ENCODE measurements at places on chromosomes 5 and 9. TPM values are rescaled to one million over a fixed set of nuclear protein-coding genes. Genes with fewer than 3 reads are reported as not detected.
A peak's percentile ranks its signal among the peaks of the same experiment; 100 is the strongest.

DNA sequence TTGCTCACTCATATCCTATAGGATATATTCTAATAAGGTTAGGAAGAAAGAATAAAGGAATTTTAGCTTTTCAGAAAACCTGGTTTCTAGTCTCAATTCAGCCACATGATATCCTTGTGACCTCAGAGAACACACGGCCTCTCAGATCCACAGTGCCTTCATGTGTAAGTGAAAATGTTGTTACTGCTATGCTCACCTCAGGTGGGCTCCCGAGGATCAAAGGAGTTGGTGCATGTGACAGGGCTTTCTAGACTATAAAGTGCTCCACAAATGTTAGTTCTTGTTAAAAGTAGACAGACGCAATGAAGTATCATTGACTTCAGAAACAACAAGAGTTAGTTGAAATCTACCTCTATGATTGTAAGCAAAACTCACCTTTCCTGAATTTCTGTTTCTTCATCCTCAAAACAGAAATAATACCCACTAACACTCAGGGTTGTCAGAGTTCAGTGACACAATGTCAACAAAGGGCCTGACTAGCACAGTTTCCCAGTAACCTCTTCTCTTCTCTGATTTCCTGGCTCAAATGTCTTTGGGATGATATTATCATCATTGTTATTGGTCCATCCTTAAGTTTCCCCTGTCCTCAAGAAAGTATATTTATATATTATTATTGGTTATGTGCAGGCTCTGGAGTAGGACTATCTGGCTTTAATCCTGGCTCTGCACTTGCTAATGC, 36.0 kb upstream of the MAN2A1 start:
- H3K4me1 ChIP-seq, result peaks cover 23% of the 10 kb centered on the region
- no peaks in the 10 kb centered on the region for H3K36me3 ChIP-seq
- no peak for DNase-seq
- H3K27me3 ChIP-seq, result peaks cover 5% of the 10 kb centered on the region
- no peak overlapping the region for H3K4me3 ChIP-seq

DNA sequence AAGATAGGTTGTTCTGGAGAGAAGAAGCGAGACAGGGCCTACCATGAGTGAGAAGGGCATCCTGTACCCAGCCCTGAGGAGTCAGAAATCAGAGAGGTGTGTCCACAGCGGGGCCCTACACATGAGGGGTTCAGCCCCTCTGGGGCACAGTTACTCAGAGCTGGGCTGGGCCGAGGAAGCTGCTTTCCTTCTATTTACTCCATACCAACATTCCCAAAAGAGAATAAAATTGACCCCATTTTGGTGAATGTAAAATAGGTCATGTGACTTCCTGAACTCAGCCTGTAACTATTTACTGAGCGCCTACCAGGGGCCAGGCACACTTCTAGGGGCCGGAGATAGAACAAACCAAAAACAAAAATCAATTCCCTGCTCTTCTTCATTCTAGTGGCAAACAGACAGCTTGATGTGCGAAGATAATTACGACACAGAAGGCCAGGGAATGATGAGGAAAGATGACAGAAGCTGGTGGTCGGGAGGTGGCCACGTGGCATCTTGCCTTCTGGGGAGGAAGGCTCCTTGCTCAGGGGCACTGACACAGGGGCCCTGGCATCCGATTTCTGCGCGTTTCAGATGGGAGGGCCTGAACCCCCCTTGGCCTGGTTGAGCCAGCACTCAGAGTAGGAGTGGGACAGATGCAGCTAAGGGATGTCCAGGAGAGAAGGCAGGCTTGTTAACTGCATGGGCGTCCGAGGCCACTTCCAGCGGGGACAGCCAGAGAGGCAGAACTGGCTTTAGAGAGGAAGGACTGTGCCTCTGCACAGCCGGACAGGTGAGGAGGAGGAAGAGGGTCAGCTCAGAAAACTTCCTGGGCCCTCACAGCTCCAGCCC, 121.8 kb downstream of the NSG2 start:
- H3K27ac ChIP-seq, result no peak overlapping the region
- no peak overlapping the region for H3K4me3 ChIP-seq
- no peaks in the 10 kb centered on the region for H3K36me3 ChIP-seq

The PCDHB9 gene
- total RNA-seq, result not detected

The TMEM252 gene
- not detected for total RNA-seq

DNA sequence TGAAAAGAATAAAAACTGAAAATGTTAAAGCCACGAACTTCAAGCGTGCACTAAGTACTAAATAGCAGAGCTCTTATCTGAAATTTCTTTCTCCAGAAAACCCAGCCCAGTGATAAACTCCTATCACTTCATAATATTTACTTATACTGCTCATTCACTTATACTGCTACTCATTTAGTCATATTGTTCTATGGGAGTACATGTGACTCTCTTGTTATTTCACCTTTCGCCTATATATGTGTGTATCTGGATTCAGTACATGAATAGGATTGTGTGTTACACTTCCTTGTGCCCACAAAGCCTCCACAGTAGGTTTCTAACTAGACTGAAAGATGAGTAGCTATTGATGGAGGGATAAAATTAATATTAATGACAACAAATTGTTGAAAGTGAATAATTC, 526.8 kb upstream of the GRAMD2B start:
- H3K27me3 ChIP-seq, result no peaks in the 10 kb centered on the region
- H3K4me1 ChIP-seq, result no peaks in the 10 kb centered on the region
- no peak overlapping the region for H3K27ac ChIP-seq
- no peak for DNase-seq
- no peaks in the 10 kb centered on the region for H3K36me3 ChIP-seq

DNA sequence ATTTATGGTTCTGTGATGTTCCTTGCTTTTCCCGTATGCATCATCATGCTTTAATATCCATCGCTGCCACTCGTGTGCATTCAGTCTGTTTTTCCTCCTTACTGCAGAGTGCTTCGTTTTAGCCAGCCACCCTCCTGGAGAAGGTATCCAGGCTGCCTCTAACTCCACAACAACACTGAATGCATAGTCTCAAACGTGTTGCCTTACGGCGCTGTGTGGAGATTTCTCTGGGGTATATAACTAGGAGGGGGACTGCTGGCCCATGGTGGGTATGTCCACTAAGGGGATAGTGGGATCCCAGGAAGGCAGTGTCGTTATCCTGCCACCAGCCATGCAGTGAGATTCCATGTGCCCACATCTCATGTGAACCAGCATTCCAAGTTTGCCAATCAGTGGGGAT, 16.4 kb downstream of the BTNL9 start:
- H3K36me3 ChIP-seq, result peaks cover 2% of the 10 kb centered on the region
- H3K4me3 ChIP-seq, result no peak overlapping the region
- H3K27me3 ChIP-seq, result peaks cover 82% of the 10 kb centered on the region
- H3K4me1 ChIP-seq, result peaks cover 10% of the 10 kb centered on the region

DNA sequence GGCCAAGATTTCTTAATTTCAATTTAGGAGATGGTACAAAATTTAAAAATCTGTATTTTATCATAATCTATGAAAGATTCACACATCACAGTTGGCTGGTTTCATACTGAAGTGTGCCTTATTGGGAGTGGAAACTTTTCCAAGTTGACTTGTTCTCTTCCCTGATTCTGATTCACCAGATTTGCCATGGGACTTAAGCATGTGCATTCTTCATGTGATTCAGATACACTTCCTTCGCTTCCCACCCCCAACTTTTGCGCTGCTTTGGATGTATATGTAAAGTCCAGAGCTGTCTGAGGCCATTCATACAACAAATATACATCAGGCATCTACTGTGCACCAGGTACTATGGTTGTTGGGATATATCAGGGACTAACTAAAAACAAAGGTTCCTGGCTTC, 34.4 kb downstream of the CPEB4 start:
- DNase-seq, result no peak
- H3K4me3 ChIP-seq, result no peak overlapping the region
- peaks cover 25% of the 10 kb centered on the region for H3K4me1 ChIP-seq
- no peak overlapping the region for H3K27ac ChIP-seq

DNA sequence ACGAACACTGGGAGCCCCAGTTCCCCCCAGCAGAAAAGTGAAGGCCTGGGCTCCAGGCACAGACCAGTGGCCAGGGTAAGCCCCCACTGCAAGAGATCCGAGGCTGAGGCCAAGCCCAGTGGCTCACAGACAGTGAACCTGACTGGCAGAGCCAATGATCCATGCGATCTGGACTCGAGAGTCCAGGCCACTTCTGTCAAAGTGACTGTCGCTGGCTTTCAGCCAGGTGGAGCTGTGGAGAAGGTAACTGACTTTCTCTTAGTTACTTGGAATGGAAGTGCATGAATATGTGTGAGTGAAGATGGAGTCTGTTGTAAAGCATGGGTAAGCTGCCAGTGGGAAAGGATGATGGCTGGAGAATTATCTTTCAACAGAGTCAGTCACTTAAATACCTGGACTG, 99.7 kb downstream of the GOLPH3 start:
- no peak overlapping the region for H3K4me3 ChIP-seq
- H3K27ac ChIP-seq, result no peak overlapping the region
- no peaks in the 10 kb centered on the region for H3K4me1 ChIP-seq
- H3K27me3 ChIP-seq, result no peaks in the 10 kb centered on the region
- no peaks in the 10 kb centered on the region for H3K36me3 ChIP-seq

The AGXT2 gene
- total RNA-seq, result not detected

GRCh38 chr5:115584501-115584900, 17.8 kb downstream of the TICAM2 start:
- no peaks in the 10 kb centered on the region for H3K27me3 ChIP-seq
- DNase-seq, result no peak
- H3K27ac ChIP-seq, result no peak overlapping the region
- no peaks in the 10 kb centered on the region for H3K4me1 ChIP-seq
- no peak overlapping the region for H3K4me3 ChIP-seq

GRCh38 chr9:6782981-6783380, 25.2 kb downstream of the KDM4C start:
- no peak overlapping the region for H3K4me3 ChIP-seq
- H3K4me1 ChIP-seq, result peaks cover 62% of the 10 kb centered on the region
- H3K27ac ChIP-seq, result no peak overlapping the region
- no peaks in the 10 kb centered on the region for H3K36me3 ChIP-seq
- DNase-seq, result no peak

The PCDHGA7 gene
- not detected for total RNA-seq

GRCh38 chr5:132483661-132484390, 6.7 kb downstream of the IRF1 start:
- H3K27ac ChIP-seq, result peak overlapping the region; percentile 90
- peaks cover 61% of the 10 kb centered on the region for H3K36me3 ChIP-seq
- H3K27me3 ChIP-seq, result no peaks in the 10 kb centered on the region
- peak overlapping the region; percentile 96 for H3K4me3 ChIP-seq

GRCh38 chr9:124285903-124286291, 28.1 kb downstream of the NEK6 start:
- H3K36me3 ChIP-seq, result no peaks in the 10 kb centered on the region
- peak; percentile 85 for DNase-seq
- peak overlapping the region; percentile 57 for H3K4me3 ChIP-seq
- H3K27ac ChIP-seq, result peak overlapping the region; percentile 96
- H3K4me1 ChIP-seq, result peaks cover 54% of the 10 kb centered on the region

GRCh38 chr5:78547731-78548615, 100.6 kb downstream of the LHFPL2 start:
- no peak for DNase-seq
- peaks cover 1% of the 10 kb centered on the region for H3K4me1 ChIP-seq
- no peak overlapping the region for H3K4me3 ChIP-seq
- no peak overlapping the region for H3K27ac ChIP-seq
- H3K36me3 ChIP-seq, result no peaks in the 10 kb centered on the region
- H3K27me3 ChIP-seq, result no peaks in the 10 kb centered on the region

DNA sequence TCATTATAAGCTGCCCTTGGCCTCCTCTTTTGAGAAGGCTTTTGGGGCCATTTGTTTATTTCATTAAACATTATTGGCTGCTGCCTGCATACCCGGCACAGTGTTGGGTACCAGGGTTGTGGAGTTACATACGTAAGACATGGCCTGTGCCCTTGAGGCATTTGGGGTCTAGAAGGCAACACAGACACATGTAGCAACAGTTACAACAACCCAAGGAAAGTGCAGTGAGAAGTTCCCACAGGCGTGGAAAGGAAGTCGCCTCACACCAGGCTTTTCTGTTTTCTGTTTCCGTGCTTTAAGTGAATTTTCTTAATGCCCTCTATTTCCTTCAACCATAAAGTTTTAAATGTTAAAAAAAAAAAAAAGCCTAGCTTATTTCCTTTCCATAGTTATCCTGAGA, 47.4 kb downstream of the GALNT10 start:
- no peaks in the 10 kb centered on the region for H3K36me3 ChIP-seq
- H3K4me1 ChIP-seq, result peaks cover 31% of the 10 kb centered on the region
- H3K27me3 ChIP-seq, result no peaks in the 10 kb centered on the region
- no peak overlapping the region for H3K4me3 ChIP-seq
- no peak overlapping the region for H3K27ac ChIP-seq
- DNase-seq, result no peak

- H3K4me3 ChIP-seq, result no peak overlapping the region
- H3K27me3 ChIP-seq, result peaks cover 19% of the 10 kb centered on the region
- H3K27ac ChIP-seq, result no peak overlapping the region
- H3K36me3 ChIP-seq, result peaks cover 3% of the 10 kb centered on the region
- DNase-seq, result no peak
Measured at GRCh38 chr9:113139225-113139829, 11.5 kb upstream of the SLC31A2 start.

DNA sequence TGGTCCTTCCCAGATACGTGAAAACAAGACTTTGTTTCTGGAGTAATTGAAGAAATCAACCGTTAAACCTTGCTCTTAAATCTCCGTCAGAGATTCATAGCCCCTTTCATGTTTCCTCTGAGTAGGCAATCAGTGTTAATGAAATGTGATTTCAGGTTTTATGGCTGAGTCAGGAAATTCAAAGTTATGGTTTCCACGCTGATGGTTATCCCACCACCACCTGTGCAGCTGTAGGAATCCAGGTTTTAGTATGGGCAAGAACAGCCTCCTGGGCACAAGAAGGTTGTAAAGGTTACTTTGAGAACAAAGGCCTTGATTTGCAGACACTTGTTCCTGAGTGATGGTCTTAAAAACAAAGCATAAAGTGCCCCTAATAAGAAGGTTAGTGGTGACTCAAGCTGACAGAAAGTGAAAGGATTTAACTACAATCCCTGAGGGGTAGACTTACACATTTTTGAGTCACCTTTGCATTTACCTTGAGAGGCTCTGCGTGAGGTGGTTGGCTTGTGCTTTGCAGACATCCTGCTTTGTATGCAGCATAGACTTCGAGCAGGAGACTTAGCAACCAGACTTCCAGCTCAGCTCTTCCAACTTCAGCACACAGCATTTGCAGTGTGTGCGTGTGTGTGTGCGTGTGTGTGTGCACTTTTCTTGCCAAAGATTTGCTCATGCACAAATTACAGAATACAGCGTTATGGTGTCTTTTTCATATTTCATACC, 159.6 kb downstream of the TLE4 start:
- peaks cover 7% of the 10 kb centered on the region for H3K4me1 ChIP-seq
- no peaks in the 10 kb centered on the region for H3K27me3 ChIP-seq
- no peak overlapping the region for H3K4me3 ChIP-seq
- H3K27ac ChIP-seq, result no peak overlapping the region

GRCh38 chr5:80318212-80318611, 1.6 kb upstream of the SPZ1 start:
- H3K27me3 ChIP-seq, result peaks cover 8% of the 10 kb centered on the region
- H3K36me3 ChIP-seq, result no peaks in the 10 kb centered on the region
- H3K27ac ChIP-seq, result no peak overlapping the region
- H3K4me3 ChIP-seq, result no peak overlapping the region
- no peak for DNase-seq

The GIN1 gene
- total RNA-seq, result 9.8 TPM

The C7 gene
- not detected for total RNA-seq

The PCDHGB1 gene
- not detected for total RNA-seq

GRCh38 chr5:170518277-170518676, 14.5 kb downstream of the KCNIP1 start:
- H3K27ac ChIP-seq, result no peak overlapping the region
- no peak for DNase-seq
- H3K4me3 ChIP-seq, result no peak overlapping the region
- no peaks in the 10 kb centered on the region for H3K27me3 ChIP-seq

GRCh38 chr5:171667341-171668096, 118.1 kb upstream of the SMIM23 start:
- H3K4me1 ChIP-seq, result no peaks in the 10 kb centered on the region
- no peak overlapping the region for H3K27ac ChIP-seq
- DNase-seq, result no peak

- H3K27me3 ChIP-seq, result no peaks in the 10 kb centered on the region
- H3K36me3 ChIP-seq, result peaks cover 30% of the 10 kb centered on the region
- peaks cover 32% of the 10 kb centered on the region for H3K4me1 ChIP-seq
Measured at GRCh38 chr5:97006454-97007060, 70.7 kb downstream of the LNPEP start.

The AFF4 gene
- total RNA-seq, result 19.9 TPM

All from activated CD8-positive, alpha-beta T cell treated with anti-CD3 and anti-CD28 coated beads for 36 hours (primary cell).